NCI-H187 (cell line): ENCODE measurements at places on chromosomes 5 and 9.

DNA sequence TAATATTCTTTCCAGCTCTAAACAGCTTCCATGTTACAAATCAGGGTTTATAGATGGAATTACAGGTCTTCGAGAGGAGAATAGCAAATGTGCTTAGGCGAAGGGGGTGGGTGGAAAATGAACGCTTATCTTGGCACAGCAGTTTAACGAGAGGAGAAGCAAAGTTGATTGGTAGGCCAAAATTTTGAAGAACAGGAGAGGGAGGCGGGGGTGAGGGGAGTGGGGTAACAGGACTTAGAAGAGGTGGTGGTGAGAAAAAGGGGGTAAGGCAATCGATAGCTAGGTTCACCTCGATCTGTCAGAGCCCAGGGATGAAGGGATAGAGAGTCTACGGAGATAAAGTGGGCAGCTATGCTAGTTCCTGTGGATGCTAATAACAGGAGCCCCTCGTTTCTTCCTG is 764 bp downstream of the ANKRA2 start:
- DNase-seq: no peak

GRCh38 chr5:16461782-16462181 is 3.8 kb downstream of the ZNF622 start:
- DNase-seq: no peak

GRCh38 chr5:43037636-43038495 is 2.3 kb downstream of the ANXA2R start:
- peak; percentile 38 for DNase-seq

- DNase-seq: no peak
Observed at GRCh38 chr5:147145328-147145727, 89.5 kb upstream of the STK32A start.

GRCh38 chr5:6215891-6216290 is 162.5 kb downstream of the MED10 start:
- DNase-seq: no peak

- no peak for DNase-seq
Observed at GRCh38 chr9:110763568-110763967, 95.0 kb downstream of the MUSK start.

DNA sequence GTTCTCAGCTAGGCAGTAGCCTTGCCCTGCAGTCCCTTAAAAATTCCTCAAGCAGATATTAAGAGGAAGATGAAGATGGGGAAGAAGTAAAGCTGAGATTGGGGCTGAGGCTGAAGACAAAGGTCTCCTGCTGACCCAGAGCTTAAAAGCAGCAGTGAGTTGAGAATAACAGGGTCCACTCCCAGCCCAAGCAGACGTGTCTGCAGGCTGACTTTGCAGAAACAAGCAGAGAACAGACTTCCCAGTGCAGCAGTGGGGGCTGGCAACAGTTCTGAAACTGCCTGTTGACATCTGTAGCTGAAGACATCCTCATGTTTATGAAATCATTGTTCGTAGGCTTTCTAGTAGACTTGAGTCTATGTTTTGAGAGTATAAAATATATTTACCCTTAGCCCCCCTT is 1.1 kb downstream of the CTXN3 start:
- DNase-seq: no peak

- DNase-seq: no peak
Observed at GRCh38 chr5:154196955-154197652, 6.6 kb downstream of the GALNT10 start.

DNA sequence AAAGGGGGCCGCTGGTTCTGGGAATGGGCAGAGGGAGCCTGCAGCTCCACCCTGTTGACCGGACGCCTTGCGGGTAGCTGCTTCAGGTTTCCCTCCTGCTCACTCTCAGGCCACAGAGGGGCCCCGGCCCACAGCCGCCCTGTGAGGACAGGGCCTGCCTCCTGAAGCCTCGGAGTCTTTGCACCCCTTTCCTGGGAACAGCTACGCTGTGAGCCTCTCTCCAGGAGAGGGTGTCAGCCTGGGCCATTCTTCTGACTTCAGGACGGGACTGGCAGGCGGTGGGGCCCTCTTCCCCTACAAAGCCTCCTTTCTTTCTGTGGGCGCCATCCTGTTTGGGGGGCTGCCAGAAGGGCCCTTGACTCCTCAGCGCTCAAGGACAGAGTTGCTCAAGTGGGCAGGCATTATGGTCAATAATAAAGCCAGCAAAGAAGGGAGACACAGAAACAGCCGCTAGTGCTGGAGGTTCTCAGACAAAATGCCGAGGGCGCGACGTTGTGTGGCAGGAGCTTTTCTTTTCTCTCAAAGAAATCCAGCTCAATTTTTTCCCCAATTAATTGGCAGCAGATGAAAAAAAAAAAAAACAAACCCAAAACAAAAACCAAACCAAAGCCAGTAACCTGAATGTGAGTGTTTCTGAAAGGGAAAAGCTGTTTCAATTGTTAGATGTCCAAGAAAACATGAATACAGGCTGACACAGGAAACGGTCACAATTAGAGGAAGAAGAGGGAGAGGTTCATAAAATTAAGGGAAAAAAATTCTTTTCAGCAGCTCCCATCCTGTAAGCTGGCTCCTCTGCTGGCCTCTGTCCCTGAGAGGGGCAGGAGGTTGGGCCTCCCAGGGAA is 12.8 kb upstream of the SLC25A51 start:
- no peak for DNase-seq

DNA sequence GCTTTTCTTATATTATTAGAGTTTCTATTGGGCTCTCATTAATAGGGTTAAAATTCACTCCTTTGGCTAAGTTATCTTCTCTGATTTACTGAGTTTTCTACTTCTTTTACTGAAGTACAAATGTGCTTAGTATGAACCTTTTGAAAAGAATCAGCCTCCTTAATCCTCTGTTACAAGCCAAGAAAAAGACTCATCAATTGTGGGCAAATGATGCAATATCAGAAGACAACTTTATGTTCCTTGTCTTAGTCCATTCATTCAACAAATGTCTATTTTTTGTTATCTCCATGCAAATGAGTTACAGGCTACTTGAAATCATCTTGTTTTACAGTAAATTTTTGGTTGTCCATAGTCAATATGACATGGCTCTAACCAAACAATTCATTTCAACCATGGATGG is 40.3 kb downstream of the SNCAIP start:
- no peak for DNase-seq

- DNase-seq: no peak
Observed at GRCh38 chr5:35921930-35922329, 16.5 kb downstream of the CAPSL start.

DNA sequence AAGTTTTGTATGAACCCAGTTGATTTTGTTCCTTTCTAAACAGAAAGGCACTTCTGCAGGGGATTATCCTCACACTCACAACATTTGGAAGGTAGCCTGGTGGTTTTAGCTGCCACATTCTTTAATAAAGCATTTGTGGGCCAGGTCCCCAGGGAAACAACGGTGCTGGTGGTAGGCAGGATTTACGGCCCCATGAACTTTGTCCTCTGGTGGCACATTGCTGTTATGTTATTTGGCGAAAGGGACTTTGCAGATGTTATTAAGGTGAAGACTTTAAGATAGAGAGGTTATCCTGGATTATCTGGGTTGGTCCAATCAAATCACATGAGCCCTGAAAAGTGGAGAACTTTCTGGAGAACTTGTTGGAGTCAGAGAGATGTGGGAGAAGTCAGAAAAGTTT is 86.3 kb upstream of the C9orf72 start:
- no peak for DNase-seq

DNA sequence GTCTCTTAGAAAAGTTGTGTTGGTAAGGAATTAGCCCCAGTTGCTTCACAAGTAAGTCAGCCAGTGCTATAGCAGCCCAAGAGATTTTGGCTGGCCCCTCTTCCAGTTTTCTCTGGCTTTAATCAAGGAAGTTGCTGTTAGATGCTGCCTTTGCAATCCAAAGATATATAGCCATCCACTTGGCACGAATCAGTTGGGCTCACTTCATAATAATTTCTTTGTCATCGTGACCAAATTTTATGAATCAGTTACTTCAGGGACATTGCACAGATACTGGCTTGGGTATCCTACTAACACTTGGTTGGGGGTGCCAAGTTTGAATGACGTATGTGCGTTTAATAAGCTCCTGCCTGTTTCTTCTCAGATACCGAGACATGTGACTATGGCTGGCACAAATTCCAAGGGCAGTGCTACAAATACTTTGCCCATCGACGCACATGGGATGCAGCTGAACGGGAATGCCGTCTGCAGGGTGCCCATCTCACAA is 81.5 kb downstream of the VCAN start:
- DNase-seq: no peak

- DNase-seq: no peak
Observed at GRCh38 chr9:95385521-95385920, 68.0 kb upstream of the FANCC start.

- DNase-seq: no peak
Observed at GRCh38 chr5:153860195-153860886, 178.4 kb downstream of the FAM114A2 start.

- no peak for DNase-seq
Observed at GRCh38 chr9:109913461-109913810, 133.4 kb downstream of the PALM2AKAP2 start.
